ENCODE measurements at places on chromosomes 1 and 21.

DNA sequence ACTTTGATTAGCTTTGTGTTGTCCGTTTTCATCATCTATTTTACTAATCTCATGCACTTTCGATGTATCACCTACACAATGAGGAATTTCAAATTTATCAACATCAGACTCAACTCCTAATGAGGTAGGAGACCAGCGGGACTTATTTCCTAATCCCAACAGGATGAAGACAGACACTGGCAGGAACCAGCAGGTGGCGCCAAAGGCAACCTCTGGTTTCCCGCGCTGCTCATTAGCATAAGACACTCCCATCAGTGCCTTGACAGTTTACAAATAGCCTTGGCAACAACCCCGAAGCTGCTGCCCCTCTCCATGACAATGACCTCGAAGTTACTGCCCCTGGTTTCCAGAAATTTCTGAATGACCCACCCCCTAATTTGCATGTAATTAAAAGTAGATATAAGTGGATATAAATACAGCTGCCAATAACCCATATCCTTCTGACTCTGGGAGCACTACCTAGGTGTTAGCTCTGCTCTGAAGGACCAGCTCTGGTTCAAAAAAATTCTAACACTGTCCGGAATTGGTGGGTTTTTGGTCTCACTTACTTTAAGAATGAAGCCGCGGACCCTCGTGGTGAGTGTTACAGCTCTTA, 974.8 kb downstream of the ADGRL2 start:
- peak; percentile 24 for DNase-seq

DNA sequence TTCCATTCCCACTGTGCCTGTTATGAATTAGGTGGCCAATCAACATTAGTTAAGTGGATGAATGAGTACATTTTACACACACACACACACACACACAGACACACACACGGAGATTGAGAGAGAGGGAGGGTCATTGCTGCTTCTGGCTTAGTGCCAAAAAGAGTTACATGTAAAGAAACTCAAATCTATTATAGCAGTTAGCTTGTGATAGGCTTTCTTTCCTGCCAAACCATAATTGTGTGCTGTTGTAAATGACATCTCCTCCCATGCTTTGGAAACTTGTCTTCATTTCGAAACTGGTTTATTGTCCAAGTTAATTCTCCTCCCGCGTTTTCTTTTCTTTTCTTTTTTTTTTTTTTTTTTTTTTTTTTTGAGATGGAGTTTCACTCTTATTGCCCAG, 1.4 kb upstream of the MT1HL1 start:
- no peak for DNase-seq

DNA sequence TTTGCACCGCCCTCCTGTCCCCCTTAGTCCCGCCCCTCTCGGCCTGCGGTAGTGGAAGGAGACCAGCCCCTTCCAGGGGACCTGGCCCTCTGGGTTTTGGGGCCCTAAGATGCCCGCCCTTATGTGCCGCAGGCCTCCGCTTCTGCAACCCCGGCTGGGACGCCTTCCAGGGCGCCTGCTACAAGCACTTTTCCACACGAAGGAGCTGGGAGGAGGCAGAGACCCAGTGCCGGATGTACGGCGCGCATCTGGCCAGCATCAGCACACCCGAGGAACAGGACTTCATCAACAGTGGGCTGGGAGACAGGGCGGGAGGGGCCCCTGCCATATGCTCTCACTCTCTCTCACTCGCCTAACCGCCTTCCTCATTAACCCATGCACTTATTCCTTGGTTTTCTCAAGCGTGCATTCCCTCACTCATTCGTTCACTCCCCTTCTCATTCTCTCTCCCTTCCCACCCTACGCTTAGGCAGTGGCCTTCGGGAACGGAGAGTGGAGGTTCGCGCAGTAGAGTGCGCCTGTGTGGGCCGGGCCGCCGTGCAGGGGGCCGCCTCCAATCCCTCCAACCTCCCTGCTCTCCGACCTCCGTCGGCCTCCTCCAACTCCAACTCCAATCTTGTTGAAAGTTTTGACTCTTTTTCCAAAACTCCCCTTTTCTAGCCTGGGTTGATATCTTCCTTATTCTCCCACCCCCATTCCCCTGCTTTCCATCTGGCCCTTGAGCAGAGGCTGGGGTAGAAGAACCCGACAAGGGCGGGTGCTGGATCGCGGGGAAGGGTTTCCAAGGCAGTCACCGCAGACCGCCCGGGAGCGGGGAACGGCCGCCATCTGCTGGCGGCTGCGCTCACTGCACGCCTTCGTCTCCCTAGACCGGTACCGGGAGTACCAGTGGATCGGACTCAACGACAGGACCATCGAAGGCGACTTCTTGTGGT, 15.2 kb downstream of the BCAN start:
- peak; percentile 44 for DNase-seq

DNA sequence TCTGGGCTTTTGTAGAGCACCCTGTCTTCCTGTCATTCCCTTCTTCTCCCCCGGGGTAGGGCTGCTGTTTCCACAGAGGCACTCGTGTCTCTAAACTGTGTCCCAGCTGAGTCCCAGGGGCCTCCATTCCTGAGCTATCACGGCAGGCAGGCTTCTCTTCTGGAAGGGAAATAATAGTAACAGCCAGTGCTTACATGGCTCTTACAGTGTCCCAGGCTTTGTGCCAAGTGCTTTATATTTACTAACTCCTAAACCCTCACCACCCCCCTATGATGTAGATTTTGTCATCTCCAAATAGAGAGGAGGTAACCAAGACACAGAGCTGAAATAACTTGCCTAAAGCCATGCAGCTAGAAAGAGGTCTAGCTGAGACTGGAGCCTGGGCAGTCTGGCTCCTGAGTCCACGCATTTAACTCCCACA, 1.4 kb upstream of the CELF3 start:
- DNase-seq: no peak

GRCh38 chr1:81498471-81499462, 302.0 kb upstream of the ADGRL2 start:
- no peak for DNase-seq

DNA sequence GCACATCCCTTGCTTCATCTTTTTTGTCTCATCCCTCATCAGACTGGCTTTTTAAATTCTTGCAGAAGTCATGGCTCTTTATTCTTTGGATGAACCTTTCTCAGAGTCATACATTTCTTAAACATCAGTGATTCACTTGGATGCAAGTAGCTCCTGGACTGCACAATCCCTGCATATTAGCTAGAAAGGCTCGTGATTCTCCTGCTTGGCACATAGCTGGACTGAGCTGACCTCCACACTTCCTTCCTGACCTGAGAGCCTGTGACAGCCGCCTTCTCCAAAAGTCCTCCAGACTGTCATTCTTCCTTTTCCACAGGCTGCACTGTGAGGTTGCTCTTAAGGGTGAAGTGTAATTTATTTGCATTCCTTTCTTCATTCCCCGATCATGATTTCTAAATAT, 109.4 kb downstream of the RGL1 start:
- DNase-seq: peak; percentile 35

DNA sequence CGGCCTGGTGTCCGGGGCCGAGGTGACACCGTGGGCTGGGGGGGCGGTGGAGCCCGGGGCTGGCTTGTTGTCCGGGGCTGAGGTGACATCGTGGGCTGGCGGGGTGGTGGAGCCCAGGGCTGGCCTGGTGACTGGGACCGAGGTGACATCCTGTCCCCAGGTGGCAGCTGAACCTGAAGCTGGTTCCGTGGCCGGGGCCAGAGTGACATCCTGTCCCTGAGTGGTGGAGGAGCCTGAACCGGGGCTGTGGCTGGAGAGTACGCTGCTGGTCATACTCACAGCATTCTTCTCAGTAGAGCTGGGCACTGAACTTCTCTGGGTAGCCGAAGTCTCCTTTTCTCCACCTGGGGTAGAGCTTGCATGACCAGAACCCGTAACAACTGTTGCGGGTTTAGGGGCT, 15.8 kb downstream of the THBS3 start:
- no peak for DNase-seq

GRCh38 chr1:53986458-53986857, 31.5 kb downstream of the LDLRAD1 start:
- no peak for DNase-seq

GRCh38 chr1:171484760-171485374, 463 bp upstream of the PRRC2C start:
- no peak for DNase-seq

DNA sequence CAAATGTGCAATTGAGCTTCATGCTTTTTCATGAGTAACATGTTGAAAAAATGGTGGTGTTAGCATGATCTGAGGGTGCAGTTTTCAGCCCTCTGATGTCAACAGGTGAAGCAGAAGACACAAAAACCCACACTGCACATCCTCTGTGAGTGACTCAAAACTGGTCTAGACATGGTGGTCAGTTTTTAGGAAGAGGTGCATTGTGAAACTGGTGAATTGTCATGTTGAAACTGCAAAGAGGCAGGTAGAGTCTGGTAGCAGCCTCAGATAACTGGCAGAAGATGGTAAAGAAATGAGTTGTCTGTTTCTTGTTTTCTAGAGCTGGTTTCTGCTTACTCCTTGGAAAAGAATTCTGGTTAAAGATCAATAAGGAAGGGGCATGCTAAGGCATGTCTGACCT, 97.3 kb upstream of the HMCN1 start:
- DNase-seq: no peak

- no peak for DNase-seq
These were observed 2.1 kb downstream of the PLA2G2E start for GRCh38 chr1:19921310-19921709.

DNA sequence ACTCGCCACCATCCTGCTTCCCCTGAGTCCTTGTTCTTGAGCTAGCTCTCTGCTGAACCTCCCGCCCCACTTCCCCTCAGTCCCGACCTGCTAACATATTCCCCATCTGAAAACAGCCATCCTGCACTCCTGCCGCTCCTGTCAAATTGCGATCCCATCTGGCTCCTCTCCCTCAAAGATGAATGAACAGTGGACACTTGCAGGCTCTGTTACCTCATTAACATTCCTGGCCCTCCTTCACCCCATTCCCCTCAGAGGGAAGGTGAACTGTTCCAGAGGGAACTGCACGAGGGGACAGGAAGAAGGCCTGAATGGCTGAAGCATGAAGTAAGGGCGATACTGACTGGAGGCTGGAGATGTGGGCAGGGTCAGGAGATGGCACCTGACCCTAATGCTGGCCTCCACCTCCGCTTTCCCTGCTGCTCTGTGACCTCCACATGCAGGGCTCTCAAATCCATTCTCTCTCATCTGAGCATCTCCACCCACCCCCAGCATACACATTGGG, 7.4 kb upstream of the CELSR2 start:
- DNase-seq: no peak

- no peak for DNase-seq
These were observed 294.0 kb upstream of the C1orf87 start for GRCh38 chr1:60367532-60367931.

- DNase-seq: no peak
These were observed 13.9 kb downstream of the MEF2D start for GRCh38 chr1:156486421-156487344.

GRCh38 chr1:54361342-54361741, 44.9 kb downstream of the SSBP3 start:
- DNase-seq: no peak

DNA sequence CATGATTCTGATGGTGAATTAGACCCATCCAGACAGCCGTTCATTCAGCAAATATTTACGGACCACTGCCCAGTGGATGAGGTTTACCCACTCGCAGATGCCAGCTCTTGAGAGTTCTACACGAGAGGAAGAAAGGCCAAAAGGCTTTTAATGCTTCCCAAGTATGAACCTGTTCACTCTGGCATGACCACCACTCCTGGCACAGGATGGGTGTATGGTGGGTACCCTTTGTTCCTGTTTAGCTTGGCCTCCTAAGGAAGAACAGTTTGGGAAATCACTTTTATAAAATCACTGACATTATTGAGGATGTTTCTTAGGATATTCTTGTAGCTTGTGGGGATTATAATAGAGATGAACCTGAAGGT, 67.2 kb downstream of the HMGB4 start:
- DNase-seq: no peak

- no peak for DNase-seq
These were observed 1535.7 kb downstream of the BRINP3 start for GRCh38 chr1:188941986-188942385.

GRCh38 chr1:79517470-79518224, 511.1 kb upstream of the ADGRL4 start:
- DNase-seq: no peak

- no peak for DNase-seq
These were observed 115.1 kb downstream of the SPATA6 start for GRCh38 chr1:48356901-48357300.

DNA sequence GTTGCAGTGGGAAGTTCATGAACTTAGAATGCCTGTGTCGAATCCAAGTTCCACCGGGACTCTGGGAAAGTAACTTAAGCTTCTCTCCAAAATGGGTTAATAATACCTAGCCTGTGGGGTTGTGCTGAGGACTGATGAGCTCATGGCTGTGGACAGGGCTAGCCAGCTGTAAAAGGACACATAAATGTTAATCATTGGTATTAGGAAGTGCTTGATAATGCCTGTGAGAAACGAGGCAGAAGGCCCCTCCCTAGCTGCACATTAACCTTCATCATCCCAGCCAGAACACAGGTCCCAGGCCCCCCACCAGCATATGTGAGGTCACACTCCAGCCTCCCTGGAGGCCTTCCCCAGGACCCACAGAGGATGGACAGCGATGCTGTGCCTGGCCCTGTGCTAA, 789 bp upstream of the GJB4 start:
- no peak for DNase-seq

- DNase-seq: peak; percentile 73
These were observed 392.8 kb upstream of the CAMK1G start for GRCh38 chr1:209190591-209191261.

DNA sequence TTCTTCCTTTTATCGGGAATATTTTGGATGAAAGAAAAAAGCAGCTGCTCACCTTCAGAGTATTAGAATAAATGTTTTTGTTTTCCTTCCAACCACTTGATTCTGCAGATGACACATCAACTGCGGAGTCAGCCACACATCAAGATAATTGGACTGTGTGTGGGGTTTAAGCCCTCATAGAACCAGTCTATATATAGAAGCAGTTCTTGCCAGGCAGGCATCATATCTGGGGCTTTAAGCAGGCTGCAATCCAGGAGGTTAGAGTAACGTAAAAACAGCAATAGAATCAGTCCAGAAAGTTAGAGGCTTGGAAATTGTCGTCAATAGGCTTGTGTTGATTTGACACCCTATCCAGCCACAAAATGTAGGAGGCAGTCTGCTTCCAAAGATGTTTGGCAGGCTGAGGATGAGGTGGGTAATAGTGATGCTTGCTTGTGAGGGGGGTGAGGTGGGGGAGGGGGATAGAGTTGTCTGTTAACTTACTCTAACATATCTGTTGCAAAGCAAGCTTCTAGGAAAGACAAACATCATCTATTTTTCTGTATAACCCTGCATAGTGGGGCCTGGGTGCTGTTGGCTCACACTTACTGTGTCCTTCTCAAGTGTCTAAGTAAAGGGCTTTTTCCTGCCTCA, 64.8 kb downstream of the PEX14 start:
- no peak for DNase-seq
